ENCODE measurements at places on chromosomes 5 and 9.

DNA sequence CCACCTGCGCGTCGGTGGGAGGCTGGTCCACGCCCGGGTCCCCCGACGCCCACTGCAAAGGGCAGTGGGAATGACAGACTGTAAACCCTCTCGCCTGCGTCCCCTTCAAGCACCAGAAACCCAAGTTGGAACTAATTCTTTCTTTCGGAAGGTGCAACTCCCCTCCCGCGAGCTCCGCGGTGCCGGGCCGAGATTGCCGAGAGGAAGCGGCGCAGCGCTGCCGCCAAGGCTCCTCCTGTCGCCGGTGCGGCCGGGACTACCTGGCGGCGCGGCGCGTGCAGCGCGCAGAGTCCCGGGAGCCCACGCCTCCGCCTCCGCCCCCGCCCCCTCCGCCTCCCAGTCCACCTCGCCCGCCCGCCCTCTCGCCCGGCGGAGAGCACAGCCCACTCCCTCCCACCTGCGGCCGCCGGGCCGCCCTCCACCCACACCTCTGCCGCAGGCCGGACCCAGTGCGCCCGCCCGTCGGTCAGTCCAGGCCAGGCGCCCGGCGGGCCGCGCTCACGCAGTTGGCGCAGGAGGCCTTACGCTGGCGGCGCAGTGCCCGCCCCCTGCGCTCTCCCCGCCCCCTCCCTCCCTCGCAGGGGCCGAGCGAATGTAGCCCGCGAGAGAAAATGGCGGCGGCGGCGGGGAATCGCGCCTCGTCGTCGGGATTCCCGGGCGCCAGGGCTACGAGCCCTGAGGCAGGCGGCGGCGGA is at the start of gene MAP3K1:
Gene MAP3K1 (plus strand): TSS at position 587 of the 695 bp plus-strand sequence. CDS start 25 bp downstream, at position 612.
- H3K36me3 ChIP-seq = no peaks in the 10 kb centered on the region
- H3K27me3 ChIP-seq = no peaks in the 10 kb centered on the region
- H3K27ac ChIP-seq = peak within 1 kb of the TSS; percentile 55
- H3K4me3 ChIP-seq = peak within 1 kb of the TSS; percentile 91

DNA sequence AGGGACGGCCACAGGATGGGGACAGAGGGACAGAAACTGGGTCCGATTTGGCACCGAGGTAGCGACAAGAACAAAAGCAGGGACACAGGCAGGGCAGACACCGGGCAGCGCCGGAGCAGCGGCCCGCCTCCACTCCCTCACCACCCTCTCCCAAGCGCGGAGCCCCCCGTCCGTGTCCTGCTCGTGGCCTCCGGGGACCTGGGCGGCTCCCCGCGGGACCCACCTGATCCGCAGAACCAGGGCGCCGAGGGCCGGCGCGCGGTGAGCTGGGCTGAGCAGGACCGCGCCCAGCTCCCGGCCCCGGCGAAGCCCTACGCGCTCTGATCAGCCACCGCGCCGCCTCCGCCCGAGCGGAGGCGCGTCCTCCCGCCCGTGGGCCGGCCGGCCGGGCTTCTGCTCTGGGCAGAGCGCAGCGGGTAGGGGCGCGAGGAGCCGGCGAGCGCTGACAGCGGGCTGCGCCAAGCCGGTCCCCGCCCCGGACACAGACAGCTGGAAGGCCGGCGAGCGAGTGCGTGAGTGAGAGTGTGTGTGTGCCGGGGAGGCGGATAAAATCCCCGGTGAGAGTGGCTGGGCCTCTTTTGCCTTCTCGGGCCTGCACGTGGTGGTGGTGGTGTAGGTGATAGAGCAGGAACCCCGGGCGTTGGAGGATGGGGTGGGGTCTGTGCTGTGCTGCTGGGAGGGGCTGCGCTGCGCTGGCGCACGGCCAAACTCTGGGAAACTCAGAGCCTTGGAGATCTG is at the start of gene GGTA1:
Gene GGTA1 (minus strand): TSS at position 418 of the 738 bp plus-strand sequence. CDS start 31,922 bp downstream, outside the sequence.
- peak within 1 kb of the TSS; percentile 93 for H3K27ac ChIP-seq
- no peak for DNase-seq
- no peaks in the 10 kb centered on the region for H3K36me3 ChIP-seq
- H3K4me1 ChIP-seq = peaks cover 26% of the 10 kb centered on the region
- peak within 1 kb of the TSS; percentile 76 for H3K4me3 ChIP-seq
- H3K27me3 ChIP-seq = no peaks in the 10 kb centered on the region

DNA sequence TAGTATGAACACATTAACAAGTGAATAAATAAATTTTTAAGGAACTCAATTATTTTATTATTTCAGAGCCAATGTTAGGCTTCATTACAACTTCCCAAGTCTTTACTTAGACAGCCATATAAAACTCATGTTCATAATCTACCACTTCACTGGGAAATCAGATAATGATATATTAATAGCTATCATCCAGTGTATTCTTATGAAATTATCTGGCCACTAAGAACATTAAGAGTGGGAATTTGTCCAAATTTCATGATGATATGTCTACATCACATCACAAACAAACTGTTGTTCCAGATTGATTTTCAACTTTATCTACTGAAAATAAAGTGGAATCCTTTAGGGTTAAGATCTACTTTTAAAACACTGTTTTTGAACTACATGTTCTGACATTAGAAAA is 668.6 kb downstream of the EFNA5 start:
- no peak overlapping the region for H3K27ac ChIP-seq
- H3K36me3 ChIP-seq = no peaks in the 10 kb centered on the region
- H3K4me1 ChIP-seq = no peaks in the 10 kb centered on the region
- H3K27me3 ChIP-seq = no peaks in the 10 kb centered on the region
- H3K4me3 ChIP-seq = no peak overlapping the region

GRCh38 chr9:82996941-82997340 is 66.0 kb downstream of the RASEF start:
- DNase-seq = no peak
- H3K27me3 ChIP-seq = no peaks in the 10 kb centered on the region

DNA sequence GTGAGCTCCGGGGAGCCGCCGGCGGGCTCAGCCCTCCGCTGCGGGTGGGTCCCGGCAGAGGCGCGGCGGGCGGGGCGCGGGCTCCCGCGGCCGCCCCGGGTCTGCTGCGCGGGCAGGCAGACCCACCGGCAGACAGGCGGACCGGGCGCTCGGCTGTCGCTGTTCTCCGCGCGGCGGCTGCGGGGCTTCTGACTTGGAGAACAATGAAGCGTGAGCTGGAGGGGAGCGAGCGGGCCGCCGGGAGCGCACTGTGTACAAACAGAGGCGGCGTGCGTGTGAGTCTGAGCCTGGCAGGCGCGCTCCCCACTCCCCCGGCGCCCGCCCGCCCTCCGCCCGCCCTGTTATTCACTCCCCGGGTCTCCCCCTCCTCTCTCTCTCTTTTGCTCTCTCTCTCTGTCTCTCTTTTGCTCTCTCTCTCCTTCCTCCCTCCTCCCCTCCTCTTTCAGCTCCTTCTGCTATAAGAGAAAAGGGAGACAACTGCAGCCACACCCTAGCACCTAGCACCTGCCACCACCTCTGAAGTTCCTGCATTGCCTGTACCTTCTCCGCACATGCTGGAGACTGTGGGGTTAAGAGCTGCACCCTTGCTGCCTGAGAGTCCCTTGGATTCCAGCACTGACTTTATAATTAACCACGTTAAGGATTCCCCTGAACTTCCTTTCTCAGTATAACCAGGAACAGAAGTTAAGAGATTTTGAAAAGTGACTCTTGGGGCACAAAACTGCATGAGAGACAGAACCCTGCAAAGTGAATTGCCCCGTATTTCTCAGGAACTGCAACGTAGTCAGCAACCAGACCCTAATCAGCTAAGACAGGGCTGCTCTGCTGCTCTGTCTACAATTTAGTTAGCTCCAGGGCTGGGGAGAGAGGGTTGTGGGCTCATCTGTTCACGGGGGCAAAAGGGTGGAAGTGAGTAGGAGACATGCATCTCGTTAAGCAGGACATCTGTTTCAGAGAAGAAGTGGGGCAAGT is at the start of gene EDIL3:
Gene EDIL3 (minus strand): TSS at position 277 of the 972 bp plus-strand sequence. CDS start 506 bp downstream, outside the sequence.
- peak within 1 kb of the TSS; percentile 88 for H3K4me3 ChIP-seq
- no peaks in the 10 kb centered on the region for H3K36me3 ChIP-seq
- peak; percentile 72 for DNase-seq
- peak within 1 kb of the TSS; percentile 90 for H3K27ac ChIP-seq
- no peaks in the 10 kb centered on the region for H3K27me3 ChIP-seq
- H3K4me1 ChIP-seq = no peaks in the 10 kb centered on the region

GRCh38 chr5:79795764-79796398 is 106.2 kb downstream of the CMYA5 start:
- no peaks in the 10 kb centered on the region for H3K36me3 ChIP-seq
- H3K27ac ChIP-seq = no peak overlapping the region
- no peak for DNase-seq

DNA sequence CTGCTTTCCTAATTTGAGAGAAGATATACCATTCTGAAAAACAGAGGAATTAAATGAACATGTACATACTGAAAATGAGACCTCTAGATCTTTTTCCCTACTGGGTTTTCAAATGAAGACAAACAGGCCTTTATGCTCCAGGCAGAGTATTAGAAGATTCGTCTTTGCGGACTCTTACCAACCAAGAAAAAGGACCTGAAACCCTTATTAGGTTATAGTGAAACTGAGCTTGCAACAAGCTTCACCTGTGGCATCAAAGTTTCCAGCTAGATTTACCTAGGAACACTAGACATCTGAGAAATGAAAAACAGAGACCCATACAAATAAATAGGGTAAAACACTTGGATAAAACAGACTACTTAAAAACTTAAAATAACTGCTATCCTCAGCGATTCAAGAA is 46.3 kb downstream of the SMIM15 start:
- no peaks in the 10 kb centered on the region for H3K27me3 ChIP-seq
- no peak overlapping the region for H3K27ac ChIP-seq
- no peak overlapping the region for H3K4me3 ChIP-seq
- no peaks in the 10 kb centered on the region for H3K36me3 ChIP-seq

- H3K4me1 ChIP-seq = no peaks in the 10 kb centered on the region
- no peaks in the 10 kb centered on the region for H3K27me3 ChIP-seq
- DNase-seq = no peak
These were observed 43.3 kb upstream of the SLCO6A1 start for GRCh38 chr5:102542057-102542456.

- H3K36me3 ChIP-seq = no peaks in the 10 kb centered on the region
- DNase-seq = no peak
- peaks cover 5% of the 10 kb centered on the region for H3K4me1 ChIP-seq
- H3K27ac ChIP-seq = peak overlapping the region; percentile 37
- no peak overlapping the region for H3K4me3 ChIP-seq
- H3K27me3 ChIP-seq = no peaks in the 10 kb centered on the region
These were observed 90.4 kb downstream of the ZNF608 start for GRCh38 chr5:124655921-124656511.

GRCh38 chr5:98772415-98773213 is 849 bp upstream of the RGMB start:
- H3K27me3 ChIP-seq = no peaks in the 10 kb centered on the region
- H3K36me3 ChIP-seq = no peaks in the 10 kb centered on the region
- DNase-seq = peak; percentile 87
- peaks cover 16% of the 10 kb centered on the region for H3K4me1 ChIP-seq

- H3K4me1 ChIP-seq = no peaks in the 10 kb centered on the region
- no peak for DNase-seq
- no peak overlapping the region for H3K4me3 ChIP-seq
- H3K27ac ChIP-seq = no peak overlapping the region
- no peaks in the 10 kb centered on the region for H3K36me3 ChIP-seq
These were observed 46.0 kb upstream of the SPIN1 start for GRCh38 chr9:88342246-88342645.

DNA sequence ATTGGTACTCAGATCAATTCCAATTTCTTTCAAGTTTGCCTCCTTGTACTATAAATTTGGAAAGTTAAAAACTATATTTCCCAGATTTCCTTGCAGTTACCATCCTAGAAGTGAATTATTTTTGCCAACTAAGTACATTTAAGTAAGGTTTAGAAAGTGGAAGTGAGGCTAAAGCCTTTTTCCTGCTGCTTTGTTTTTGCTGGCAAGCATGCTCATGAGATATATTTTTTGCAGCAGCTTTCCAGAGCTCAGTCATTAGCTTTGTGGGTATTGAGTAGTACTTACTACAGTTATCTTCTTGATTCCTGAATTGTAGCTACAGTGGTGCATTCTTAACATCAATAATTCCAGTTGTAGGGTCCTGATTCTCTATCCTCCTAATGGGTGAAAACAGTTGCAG is 3.5 kb upstream of the BTF3 start:
- H3K27ac ChIP-seq = no peak overlapping the region
- DNase-seq = no peak
- H3K36me3 ChIP-seq = no peaks in the 10 kb centered on the region
- no peak overlapping the region for H3K4me3 ChIP-seq

DNA sequence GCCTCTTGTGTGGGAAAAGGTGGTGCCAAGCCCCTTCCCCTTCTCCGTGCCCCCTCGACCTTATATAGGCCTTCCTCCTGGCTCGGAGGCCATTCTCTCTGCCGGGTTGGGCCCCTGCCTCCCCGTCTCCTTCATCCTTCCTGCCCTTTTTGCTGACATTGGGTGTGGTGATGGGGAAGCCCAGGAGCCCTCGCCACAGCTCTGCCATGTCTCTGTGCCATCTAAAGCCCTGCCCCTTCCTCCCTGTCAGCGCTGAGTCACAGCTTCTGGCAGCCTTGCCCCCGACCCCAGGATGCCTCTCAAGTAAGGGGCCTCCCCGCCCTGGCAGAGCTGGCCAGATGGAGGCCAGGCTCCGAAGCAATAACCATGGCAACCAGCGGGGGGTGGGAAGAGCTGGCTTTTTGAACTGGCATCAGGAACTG is 30.4 kb downstream of the JADE2 start:
- peak; percentile 93 for DNase-seq
- H3K27me3 ChIP-seq = no peaks in the 10 kb centered on the region
- H3K4me3 ChIP-seq = no peak overlapping the region
- peak overlapping the region; percentile 88 for H3K27ac ChIP-seq

DNA sequence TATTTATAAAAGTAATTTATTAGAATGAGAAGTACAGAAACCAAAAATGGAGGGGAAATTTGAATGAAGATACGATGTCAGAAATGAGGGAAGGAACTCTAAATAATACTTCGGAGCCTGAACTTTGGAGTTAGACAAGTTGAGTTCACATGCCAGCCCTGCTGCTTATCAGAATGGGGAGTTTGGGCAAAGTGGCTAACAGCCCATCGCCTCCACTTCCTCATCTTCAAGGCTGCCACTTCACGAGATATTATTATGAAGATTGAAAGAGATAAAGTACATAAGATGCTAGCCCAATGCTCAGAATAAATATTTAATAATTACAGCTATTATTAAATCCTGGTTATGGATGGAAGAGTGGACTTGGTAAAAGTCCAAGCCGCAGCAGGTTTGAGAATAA is 56.2 kb upstream of the ABCA1 start:
- H3K36me3 ChIP-seq = no peaks in the 10 kb centered on the region
- H3K27ac ChIP-seq = no peak overlapping the region

- H3K27me3 ChIP-seq = no peaks in the 10 kb centered on the region
- H3K4me3 ChIP-seq = peak overlapping the region; percentile 87
- peaks cover 14% of the 10 kb centered on the region for H3K36me3 ChIP-seq
- peaks cover 8% of the 10 kb centered on the region for H3K4me1 ChIP-seq
- peak overlapping the region; percentile 81 for H3K27ac ChIP-seq
- DNase-seq = no peak
These were observed 513 bp downstream of the FAM193B start for GRCh38 chr5:177553671-177554429.
